ENCODE measurements at places on chromosomes 6 and 20.

DNA sequence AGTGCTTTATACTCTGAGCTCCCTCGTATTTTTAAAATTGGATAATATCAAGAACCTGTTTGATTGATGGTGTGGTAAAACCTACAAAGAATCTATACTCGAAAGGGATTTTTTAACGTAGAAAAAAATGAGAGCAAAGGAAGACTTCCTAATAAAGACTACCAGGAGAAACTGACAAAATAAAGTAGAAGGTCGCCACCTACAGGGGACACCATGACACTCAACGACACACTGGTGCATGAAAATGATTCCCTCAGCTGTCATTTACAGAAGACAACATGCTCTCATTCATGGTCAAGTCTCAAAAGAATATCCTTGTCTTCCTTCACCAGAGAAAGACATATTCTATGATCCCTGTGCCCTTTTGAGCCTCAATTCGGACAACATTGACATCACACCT, 10.1 kb upstream of the NHSL1 start:
- DNase-seq = peak; percentile 28

DNA sequence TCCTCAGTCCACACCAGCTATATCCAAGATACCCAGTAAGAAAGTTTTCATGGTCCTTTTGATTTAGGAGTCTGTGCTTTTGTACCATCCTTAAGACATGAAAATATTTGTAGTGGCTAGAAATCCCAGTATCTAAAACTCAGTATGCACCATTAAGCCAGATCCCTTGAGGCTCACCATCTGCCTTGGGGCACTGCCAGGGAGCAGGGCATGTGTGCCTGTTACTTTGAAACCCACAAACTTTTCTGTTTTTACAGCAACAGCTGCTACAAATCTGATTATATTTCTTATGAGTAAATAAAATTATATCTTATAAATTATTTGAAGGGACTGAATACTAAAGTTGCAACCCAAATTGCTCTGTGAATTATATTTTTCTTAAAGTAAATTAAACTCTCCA, 290.5 kb upstream of the MANEA start:
- DNase-seq = no peak

GRCh38 chr6:41072836-41073202, at the start of gene NFYA:
NFYA (plus strand) TSS chr6:41072974; CDS start chr6:41079090, 6,116 bp downstream.
- DNase-seq = no peak

DNA sequence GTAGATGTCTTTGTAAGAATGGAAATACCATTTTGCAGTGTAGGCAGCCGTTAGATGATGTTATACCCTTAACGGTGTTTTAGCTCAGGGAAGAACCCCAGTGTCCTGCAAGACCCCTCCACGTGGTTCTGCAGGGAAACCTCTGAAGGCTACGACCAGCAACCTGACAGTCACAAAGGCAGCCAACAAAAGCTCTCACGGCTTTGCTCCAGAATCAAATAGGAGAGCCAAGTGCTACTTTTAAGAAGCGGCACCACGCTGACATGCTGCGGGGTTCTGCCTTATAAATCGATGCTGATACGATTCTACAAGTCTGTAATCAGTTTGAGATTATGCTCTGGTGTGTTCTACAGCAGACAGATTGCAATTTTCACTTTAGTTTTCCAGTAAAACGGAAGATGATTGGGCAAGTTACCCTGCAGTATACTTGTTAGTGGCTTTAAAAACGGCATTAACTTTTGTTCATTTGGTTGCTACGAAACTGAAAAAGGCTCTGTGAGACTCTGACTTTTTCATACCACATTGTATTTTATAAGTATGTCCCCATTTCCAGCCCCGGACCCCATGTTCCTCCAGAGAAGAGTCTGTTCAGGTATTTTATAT, 312.9 kb downstream of the SAMD5 start:
- DNase-seq = no peak

DNA sequence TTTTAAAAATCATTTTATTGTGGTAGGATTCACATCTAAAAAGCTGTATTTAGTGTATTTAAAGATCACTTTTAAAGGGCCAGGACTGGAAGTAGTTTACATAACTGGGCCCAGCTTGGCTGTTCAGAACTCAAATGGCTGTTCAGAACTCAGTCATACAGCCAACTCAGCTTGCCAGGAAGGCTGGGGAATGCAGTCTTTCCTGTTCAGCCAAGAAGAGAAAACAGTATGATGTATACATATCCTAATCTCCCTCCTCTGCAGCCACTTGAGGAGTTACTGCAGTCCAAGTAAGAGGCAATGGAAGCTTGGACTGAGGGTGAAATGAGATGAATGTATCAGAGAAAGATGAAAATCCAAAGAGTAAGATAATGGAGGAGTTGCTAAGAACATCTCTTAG, 24.6 kb downstream of the DSTN start:
- no peak for DNase-seq

DNA sequence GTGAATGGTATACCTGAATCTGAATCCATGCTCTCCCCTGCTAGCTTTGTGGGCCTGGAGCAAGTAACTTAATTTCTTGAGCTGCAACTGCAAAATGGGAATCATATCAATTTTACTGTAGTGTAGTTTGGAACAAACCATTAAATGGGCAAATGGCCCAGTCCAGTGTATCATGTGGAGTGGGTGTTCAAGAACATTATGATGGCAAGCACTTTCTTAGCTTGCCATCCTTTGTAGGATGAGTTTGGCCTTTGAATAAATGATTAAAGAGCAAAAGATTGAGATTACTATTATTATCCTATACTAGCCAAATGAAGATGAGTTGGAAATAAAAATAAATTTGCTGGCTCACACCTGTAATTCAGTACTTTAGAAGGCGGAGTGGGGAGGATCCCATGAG, 120.4 kb downstream of the SESN1 start:
- DNase-seq = no peak

DNA sequence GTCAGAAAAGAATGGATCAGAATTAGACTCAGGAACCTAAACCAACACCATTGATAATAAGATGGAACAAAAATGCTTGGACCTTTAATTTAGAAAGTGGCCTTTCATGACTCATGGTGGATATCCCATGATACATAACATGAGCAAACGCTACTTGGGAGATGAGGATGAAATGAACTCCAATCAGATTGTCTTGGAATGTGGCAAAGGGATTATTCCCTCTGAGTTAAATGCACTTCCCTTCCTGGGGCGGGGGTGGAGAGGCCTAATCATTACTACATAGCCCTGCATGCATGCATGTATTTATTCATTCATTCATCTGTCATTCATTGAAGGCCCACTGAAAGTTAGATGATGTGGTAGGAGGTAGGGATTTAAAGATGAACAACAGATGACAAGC, 174.0 kb downstream of the AIG1 start:
- no peak for DNase-seq

DNA sequence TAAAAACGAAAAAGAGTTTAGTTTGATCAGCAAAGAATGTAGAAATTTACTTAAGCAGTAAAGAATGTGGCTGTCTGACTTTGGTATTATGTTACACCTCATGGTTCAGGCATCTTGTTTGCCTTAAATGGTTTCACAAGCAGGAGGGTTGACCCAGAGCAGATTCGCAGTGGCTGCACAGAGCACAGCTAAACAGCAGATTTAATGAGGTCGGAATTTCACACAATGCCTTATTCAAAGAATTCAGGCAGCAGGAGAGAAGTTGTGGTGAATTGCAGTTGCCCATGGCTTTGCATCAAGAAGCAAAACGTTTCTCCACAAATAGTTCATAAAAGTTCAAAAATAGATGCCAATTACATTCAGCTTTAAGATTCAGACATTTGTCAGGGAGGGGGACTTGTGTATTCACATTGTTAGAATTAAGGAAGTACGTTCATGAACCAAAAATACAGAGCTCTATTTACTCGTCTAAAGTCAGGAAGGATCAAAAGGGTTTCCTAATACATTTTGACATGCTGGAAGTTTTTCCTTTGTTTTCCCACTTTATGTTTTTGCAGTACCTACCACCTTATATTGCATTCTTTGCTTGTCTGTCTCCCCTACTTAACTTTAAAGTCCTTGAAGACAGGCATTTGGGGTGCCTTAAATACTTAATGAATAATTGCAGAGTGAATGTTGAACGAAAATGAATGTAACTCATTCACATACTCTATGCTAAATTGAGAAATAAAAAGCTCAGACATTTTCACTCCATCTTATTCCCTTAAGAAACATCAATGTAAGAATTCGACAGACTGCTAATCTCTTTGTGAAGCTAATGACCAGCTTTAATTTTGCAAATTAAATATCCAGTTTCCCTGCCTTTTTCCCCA, 1163.6 kb upstream of the CITED2 start:
- DNase-seq = no peak

- peak; percentile 93 for DNase-seq
These were observed 1.4 kb upstream of the FOXO3 start for GRCh38 chr6:108559097-108559883.

GRCh38 chr6:42104095-42104803, 38.2 kb downstream of the C6orf132 start:
- peak; percentile 75 for DNase-seq

GRCh38 chr6:71457929-71458328, 169.3 kb downstream of the OGFRL1 start:
- DNase-seq = no peak

GRCh38 chr6:72084992-72085569, 198.7 kb downstream of the RIMS1 start:
- no peak for DNase-seq

DNA sequence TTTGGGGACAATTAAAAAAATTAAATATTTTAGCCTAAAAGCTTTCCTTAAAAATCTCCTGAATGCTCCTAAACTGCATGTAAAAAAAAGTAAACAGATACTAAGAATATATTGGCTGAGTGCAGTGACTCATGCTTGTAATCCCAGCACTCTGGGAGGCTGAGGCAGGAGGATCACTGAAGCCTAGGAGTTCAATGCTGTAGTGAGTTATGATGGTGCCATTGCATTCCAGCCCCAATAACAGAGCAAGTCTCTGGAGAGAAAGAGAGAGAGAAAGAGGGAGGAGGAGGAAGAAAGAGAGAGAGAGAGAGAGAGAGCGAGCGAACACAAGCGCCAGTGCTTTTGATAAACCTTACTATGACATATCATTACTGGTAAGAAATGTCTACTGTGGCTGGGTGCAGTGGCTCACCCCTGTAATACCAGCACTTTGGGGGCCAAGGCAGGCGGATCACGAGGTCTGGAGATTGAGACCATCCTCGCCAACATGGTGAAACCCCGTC, 58.8 kb downstream of the FKBP5 start:
- DNase-seq = no peak

GRCh38 chr6:12891595-12891994, 175.0 kb downstream of the PHACTR1 start:
- DNase-seq = no peak

DNA sequence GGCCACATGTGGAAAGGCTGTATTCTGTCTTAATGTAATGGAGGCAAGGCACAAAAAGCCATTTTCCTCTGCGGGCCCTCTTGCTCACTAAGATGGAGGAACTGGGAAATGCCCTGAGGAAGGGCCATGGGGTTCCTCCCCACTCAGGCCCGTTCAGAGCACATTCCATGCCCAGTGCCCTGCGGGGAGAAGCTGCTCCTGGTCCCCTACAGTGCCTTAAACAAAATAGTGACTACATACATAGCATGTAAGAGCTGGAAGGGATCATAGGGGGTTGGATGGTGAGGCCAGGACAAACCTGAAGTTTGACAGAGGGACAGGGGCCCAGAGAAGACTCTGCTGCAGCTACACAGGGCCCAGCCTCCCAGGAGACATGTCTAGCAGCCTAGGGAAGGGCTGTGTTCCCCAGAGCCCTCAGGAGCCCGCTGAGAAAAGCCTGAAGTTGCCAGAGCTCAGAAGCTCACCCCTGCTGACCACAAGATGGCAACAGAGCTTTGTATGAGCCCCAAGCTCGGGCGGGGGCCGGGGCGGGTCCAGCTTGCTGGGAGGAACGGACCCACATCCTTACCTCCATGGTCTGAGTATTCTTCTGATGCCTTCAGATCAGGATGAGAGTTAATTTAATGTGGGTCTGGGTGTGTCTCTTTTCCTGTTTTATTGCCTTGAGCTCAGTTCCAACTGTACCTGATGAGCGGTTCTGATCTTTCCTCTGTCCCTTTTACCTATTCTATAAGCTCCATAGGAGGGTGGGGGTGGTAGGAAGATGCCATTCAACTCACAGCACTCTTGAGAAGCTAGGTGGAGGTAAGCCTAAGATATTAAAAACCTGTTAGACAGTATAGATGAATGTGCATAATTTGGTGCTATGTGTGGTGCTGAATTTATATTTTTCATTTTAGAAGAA, 242.9 kb downstream of the CDC5L start:
- DNase-seq = peak; percentile 19

DNA sequence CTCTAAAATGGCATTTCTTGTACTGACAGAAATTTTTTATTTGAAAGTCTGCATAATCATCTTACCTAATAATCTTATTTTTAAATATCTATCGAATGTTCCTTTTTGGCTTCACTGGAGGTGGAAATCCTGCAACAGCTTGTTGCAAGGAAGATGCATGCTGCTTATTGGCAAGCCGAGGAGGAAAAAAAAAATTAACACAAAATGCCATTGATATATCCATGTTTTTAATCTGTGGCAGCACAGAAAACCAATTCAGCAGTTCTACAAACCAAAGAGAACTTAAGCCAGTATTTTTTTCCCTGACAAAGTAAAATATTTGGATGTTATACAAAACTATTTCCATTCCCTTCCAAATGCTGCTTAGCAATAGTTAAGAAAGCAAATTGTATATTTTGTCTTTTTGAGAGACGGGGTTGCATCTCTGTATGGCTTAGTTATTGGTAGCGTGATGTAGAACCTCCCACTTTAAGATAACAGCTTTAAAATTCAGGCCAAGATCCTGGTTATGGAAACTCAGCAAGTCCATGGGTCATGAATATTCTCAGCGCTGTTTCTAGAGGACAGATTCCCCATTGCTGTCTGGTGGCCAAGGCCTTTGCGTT, 231.4 kb downstream of the TMEM242 start:
- DNase-seq = no peak

DNA sequence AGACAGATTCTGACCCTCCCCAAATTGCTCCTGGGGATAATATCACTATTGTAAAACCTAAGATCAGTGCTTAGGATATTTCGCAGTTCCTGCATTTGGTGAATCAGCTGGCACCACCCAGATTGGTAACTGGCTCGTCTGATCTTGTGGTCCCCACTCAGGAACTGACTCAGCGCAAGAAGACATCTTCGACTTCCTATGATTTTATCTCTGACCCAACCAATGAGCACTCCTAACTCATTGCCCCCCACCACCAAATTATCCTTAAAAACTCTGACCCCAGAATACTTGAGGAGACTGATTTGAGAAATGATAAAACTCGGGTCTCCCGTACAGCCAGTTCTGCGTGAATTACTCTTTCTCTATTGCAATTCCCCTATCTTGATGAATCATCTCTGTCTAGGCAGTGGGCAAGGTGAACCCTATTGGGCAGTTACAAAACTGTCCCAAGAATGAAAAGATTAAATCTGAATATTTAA, 55.7 kb upstream of the PRND start:
- DNase-seq = no peak

DNA sequence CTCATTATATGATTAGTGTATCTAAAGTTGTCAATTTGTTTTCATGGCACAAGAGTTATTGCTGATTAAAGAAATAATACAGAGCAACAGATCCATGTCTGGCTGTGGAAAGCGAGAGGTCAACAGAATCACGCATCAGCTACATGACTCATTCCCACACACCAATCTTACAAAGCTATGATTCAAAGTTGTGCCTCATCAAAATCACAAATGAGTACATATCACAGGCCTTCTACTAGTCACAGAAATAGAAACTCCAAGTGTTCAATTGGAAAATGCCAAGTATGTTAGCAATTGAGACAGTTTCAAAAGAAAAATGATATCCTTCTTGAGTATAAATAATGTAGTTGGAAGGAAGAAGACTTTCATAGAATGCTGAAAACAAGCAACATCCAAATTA, 57.8 kb upstream of the NKAIN2 start:
- no peak for DNase-seq

GRCh38 chr6:123316733-123317323, 319.9 kb downstream of the TRDN start:
- DNase-seq = no peak
